ENCODE measurements at places on chromosomes 6 and 20. TPM values are rescaled to one million over a fixed set of nuclear protein-coding genes. Genes with fewer than 3 reads are reported as not detected.

Gene GNRH2
- 0.09 TPM for total RNA-seq

Gene TREML4
- total RNA-seq: 0.14 TPM

Gene UNC5CL
- 0.09 TPM for total RNA-seq

Gene ZBTB12
- 3.8 TPM for total RNA-seq

Gene SNX3
- 198 TPM for total RNA-seq

Gene HSD17B8
- 7.4 TPM for total RNA-seq

Gene CPNE5
- total RNA-seq: 0.55 TPM

Gene TFAP2D
- not detected for total RNA-seq

Gene CD2AP
- 16.2 TPM for total RNA-seq

Gene C20orf202
- total RNA-seq: not detected

Gene WFDC5
- total RNA-seq: not detected

Gene ACOT13
- total RNA-seq: 13.3 TPM

Gene PTCRA
- total RNA-seq: not detected

Gene FGD2
- total RNA-seq: not detected

Gene HLA-DOB
- total RNA-seq: 0.14 TPM

Gene VGLL2
- total RNA-seq: not detected

Gene PREX1
- 13.1 TPM for total RNA-seq

Gene CYP24A1
- 0.28 TPM for total RNA-seq

Gene RIMS1
- 0.28 TPM for total RNA-seq

Gene PGC
- not detected for total RNA-seq
